Adrenal gland (tissue), 19 donors: ENCODE measurements at places on chromosomes 2 and 18. TPM values are rescaled to one million over a fixed set of nuclear protein-coding genes. Genes with fewer than 3 reads are reported as not detected.

NEU2 gene
- not detected for total RNA-seq

TTC27 gene
- 31.1 TPM for total RNA-seq

TXNDC2 gene
- total RNA-seq, result not detected

DNA sequence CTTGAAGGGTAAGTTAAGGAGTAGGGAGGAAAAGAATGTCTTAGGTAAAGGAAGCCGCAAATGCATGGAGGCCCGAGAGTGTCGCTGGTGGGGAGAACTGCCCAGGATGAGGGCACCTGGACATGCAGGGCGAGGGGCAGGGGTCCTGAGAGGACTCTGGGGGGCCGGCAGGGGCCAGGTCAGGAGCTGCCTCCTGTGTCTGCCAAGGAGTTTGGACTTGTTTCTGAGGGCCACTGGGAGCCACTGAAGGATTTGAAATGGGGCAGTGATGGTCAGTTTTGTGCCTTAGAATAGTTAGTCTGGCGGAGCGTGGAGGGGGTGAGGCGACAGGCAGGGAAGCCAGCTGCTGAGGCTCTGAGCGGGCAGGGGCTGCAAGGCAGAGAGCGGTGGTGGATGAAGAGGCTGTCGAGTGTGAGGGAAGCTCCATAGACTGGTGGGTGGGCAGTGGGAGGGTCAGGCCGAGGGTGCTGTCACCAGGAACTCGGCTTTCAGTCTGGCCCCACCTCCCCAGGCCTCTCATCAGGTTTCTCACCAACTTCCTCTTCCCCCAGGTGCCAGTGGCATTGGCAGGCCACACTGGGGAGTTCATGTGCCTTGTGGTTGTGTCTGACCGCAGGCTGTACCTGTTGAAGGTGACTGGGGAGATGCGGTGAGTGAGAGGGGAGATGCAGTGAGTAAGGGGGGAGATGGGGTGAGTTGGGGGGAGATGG lies 14.7 kb upstream of the SLC4A3 start:
- H3K27ac ChIP-seq, result no peak overlapping the region
- no peak overlapping the region for H3K4me3 ChIP-seq
- H3K36me3 ChIP-seq, result no peaks in the 10 kb centered on the region
- no peaks in the 10 kb centered on the region for H3K27me3 ChIP-seq
- no peak for DNase-seq

DNA sequence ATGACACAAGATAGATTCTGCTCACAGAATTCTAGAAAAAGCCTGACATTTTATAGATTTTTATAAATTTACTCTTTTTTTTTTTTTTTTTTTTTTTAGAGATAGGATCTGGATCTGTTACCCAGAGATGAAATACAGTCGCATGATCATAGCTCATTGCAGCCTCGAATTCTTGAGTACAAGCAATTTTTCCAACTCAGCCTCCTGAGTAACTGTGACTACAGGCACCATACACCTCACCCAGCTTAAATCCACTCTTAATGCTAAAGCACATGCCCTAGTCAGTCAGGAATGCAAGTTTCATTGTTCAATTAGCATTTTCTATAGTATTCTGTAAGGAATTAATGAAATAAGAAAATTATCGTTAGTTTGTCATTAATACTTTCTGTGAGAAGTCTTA lies 32.1 kb upstream of the WDR75 start:
- H3K4me3 ChIP-seq, result no peak overlapping the region

DNA sequence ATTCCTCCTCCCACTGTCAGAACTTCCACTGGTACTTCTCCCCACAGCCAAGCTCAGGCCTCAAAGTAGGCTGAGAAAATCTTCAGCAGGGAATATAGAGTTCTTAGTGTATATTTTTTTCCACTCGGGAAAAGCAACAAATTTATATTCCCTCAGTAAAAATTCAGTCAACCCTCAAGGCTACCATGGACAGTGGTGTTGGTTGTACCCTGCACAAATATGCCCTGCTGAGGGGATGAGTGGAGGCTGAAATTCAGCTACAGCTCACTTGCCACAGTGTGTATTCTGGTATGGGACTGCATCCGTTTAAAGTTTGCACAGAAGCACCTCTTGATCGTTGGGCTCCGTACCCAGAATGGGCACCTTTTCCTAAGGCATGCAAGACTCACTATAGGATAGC lies 90.8 kb upstream of the LGALSL start:
- H3K4me1 ChIP-seq, result no peaks in the 10 kb centered on the region
- no peak overlapping the region for H3K27ac ChIP-seq
- no peaks in the 10 kb centered on the region for H3K27me3 ChIP-seq
- no peak for DNase-seq
- H3K4me3 ChIP-seq, result no peak overlapping the region

DNA sequence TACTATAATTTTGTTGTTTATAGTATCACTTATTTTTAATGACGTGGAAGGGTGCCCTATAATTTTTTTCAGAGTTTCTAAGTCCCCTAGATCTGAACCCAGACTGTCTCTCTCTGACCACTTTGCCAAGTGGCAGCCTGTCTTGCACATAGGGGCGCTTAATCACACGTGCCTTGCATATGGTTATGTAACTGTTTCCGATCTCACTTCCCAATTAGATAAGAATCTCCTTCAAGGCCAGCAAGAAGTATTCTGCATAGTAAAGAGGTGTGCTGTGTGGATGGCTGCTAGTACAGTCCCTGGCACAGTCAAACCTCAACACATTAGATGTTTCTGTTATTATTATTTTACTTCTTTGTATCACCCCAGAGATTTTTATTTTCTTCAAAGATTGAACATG lies 197.8 kb upstream of the SIX2 start:
- no peaks in the 10 kb centered on the region for H3K27me3 ChIP-seq
- no peak overlapping the region for H3K27ac ChIP-seq
- H3K36me3 ChIP-seq, result no peaks in the 10 kb centered on the region
- DNase-seq, result no peak
- no peaks in the 10 kb centered on the region for H3K4me1 ChIP-seq

GRCh38 chr2:147860009-147860408 lies 15.2 kb downstream of the ACVR2A start:
- DNase-seq, result no peak
- no peak overlapping the region for H3K4me3 ChIP-seq
- H3K36me3 ChIP-seq, result no peaks in the 10 kb centered on the region

GRCh38 chr18:72697706-72698105 lies 153.6 kb upstream of the CBLN2 start:
- no peak overlapping the region for H3K4me3 ChIP-seq
- no peak for DNase-seq
- H3K27me3 ChIP-seq, result no peaks in the 10 kb centered on the region
- H3K27ac ChIP-seq, result no peak overlapping the region
- no peaks in the 10 kb centered on the region for H3K36me3 ChIP-seq

DNA sequence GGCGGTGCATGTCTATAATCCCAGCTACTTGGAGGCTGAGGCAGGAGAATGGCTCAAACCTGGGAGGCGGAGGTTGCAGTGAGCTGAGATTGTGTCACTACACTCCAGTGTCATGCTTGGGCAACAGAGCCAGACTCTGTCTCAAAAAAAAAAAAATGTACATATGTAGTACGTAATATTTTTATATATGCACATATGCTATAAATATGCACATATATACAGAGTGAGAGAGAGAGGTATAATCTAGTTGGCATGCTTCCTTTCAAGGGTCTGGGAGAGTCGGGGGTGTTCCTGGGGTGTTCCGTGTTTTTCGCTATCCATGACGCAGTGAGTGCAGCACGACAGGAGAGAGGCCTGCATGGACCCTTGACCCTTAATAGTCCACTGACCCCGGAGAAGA lies 83.5 kb downstream of the AOX1 start:
- peaks cover 57% of the 10 kb centered on the region for H3K36me3 ChIP-seq
- DNase-seq, result no peak
- no peak overlapping the region for H3K27ac ChIP-seq
- H3K4me3 ChIP-seq, result no peak overlapping the region
- no peaks in the 10 kb centered on the region for H3K27me3 ChIP-seq

- H3K27me3 ChIP-seq, result no peaks in the 10 kb centered on the region
- DNase-seq, result no peak
- H3K36me3 ChIP-seq, result no peaks in the 10 kb centered on the region
- no peak overlapping the region for H3K4me3 ChIP-seq
- H3K27ac ChIP-seq, result no peak overlapping the region
These were observed 305.4 kb downstream of the AFF3 start for GRCh38 chr2:99836690-99837605.

DNA sequence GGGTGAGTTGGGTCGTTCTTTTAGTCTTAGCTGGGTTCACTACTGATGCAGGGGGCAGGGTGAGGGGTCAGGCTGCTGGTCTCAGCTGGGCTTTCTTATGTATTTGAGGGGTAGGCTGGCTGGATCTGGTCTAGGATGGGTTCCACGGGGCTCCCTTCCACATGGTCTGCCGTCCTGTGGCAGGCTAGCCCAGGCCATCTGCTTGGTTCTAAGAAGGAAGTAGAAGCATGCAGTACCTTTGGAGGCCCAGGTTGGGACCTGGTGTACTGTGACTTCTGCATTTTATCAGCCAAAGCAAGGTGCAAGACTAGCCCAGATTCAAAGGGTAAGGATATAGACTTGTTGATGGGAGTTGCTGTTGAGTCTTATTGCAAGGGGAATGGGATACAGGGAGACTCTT lies 35.5 kb upstream of the MGAT5 start:
- no peaks in the 10 kb centered on the region for H3K36me3 ChIP-seq
- no peaks in the 10 kb centered on the region for H3K27me3 ChIP-seq
- no peak overlapping the region for H3K4me3 ChIP-seq
- H3K4me1 ChIP-seq, result peaks cover 22% of the 10 kb centered on the region

GRCh38 chr2:39275016-39275415 lies 31.2 kb upstream of the CDKL4 start:
- no peak overlapping the region for H3K4me3 ChIP-seq
- H3K36me3 ChIP-seq, result no peaks in the 10 kb centered on the region
- no peak overlapping the region for H3K27ac ChIP-seq
- DNase-seq, result no peak
- H3K4me1 ChIP-seq, result no peaks in the 10 kb centered on the region

DNA sequence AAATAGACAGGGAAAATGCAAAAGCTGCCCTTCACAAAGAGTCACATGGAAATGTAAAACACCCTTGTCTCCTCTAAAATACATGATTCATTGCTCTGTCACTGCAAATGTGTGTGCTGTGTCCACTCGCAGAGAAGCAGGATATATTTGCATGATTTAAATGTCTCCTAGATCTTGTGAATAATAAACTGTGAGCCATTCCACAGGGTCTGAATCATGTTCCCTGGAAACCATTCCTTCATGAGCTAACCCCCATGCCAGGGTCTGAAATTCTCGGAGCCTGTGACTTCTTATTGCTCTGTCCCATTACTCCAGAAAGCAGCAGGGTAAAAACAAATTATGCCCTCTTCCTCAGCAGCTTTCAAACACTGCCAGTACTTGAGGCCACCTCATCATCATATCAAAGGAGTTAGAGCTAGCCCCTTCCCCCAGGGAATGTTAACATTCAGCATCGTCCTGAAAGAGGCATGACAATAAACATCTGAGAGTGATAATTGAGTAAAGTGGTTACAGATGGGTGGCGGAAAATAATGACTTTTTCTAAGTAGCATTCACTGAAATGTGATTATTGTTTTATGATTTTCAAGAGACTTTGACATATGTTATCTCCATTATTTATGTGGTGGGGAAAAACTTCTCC lies 11.7 kb upstream of the CNGA3 start:
- H3K4me3 ChIP-seq, result no peak overlapping the region
- DNase-seq, result no peak
- H3K27me3 ChIP-seq, result no peaks in the 10 kb centered on the region
- H3K36me3 ChIP-seq, result no peaks in the 10 kb centered on the region

DNA sequence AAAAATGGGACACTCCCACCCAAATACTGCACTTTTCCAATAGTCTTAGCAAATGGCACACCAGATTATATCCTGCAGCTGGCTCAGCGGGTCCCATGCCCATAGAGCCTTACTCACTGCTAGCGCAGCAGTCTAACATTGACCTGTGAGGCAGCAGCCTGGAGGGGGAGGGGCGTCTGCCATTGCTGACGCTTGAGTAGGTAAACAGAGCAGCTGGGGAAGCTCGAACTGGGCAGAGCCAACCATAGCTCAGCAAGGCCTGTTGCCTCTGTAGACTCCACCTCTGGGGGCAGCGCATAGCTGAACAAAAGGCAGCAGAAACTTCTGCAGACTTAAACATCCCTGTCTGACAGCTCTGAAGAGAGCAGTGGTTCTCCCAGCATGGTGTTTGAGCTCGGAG lies 110.4 kb downstream of the CTIF start:
- H3K4me1 ChIP-seq, result no peaks in the 10 kb centered on the region
- no peaks in the 10 kb centered on the region for H3K27me3 ChIP-seq
- no peaks in the 10 kb centered on the region for H3K36me3 ChIP-seq

DNA sequence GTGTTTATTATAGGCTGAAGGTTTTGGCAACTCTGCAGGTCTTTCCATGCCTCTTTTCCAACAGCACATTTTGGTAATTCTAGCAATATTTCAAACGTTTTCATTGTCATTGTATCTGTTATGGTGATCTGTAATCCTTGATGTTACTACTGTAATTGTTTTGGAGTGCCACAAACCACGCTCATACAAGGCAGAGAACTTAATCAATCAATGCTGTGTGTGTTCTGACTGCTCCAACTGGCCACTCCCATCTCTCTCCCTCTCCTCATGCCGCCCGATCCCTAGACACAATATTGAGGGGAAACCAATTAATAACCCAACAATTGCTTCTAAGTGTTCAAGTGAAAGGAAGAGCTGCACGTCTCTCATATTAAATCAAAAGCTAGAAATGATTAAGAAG lies 32.9 kb downstream of the HDLBP start:
- H3K27me3 ChIP-seq, result no peaks in the 10 kb centered on the region
- H3K4me3 ChIP-seq, result no peak overlapping the region
- H3K27ac ChIP-seq, result no peak overlapping the region
- no peaks in the 10 kb centered on the region for H3K4me1 ChIP-seq
- no peaks in the 10 kb centered on the region for H3K36me3 ChIP-seq
- no peak for DNase-seq

GRCh38 chr2:113877711-113878598 lies 11.9 kb upstream of the ACTR3 start:
- H3K27me3 ChIP-seq, result no peaks in the 10 kb centered on the region
- no peaks in the 10 kb centered on the region for H3K36me3 ChIP-seq
- no peak overlapping the region for H3K27ac ChIP-seq
- H3K4me3 ChIP-seq, result no peak overlapping the region

- peaks cover 10% of the 10 kb centered on the region for H3K4me1 ChIP-seq
These were observed 493 bp downstream of the UCN start for GRCh38 chr2:27307545-27308358.

DNA sequence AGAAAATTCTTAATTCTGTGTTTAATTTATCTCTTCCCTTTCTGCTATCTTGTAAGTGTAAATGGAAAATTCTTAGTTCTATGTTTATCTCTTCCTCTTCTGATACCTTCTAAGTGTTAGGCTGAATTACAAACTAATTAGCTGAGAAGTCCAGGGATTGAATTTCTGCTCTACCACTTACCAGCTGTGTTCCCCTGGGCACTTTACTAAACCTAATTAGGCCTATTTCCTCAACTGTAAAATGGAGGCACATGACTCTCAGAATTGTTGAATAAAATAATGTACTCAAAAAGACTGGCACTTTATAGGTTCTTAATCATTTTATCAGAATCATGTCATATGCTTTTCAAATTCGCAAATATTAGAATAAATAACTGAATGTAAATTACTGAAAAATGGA lies 146.3 kb downstream of the MAP2 start:
- no peaks in the 10 kb centered on the region for H3K27me3 ChIP-seq
- no peak overlapping the region for H3K27ac ChIP-seq
- no peaks in the 10 kb centered on the region for H3K4me1 ChIP-seq
